ENCODE measurements at places on chromosomes 2 and 18. TPM values are rescaled to one million over a fixed set of nuclear protein-coding genes. Genes with fewer than 3 reads are reported as not detected.

The PAX3 gene
- total RNA-seq = not detected

The HOXD8 gene
- total RNA-seq = 49.8 TPM

The RAMP1 gene
- 591 TPM for total RNA-seq

The MROH2A gene
- total RNA-seq = not detected

The STPG4 gene
- not detected for total RNA-seq

The AMER3 gene
- total RNA-seq = not detected

The DNAJC5G gene
- 3.9 TPM for total RNA-seq

The MAP2 gene
- 18.7 TPM for total RNA-seq

The DCC gene
- not detected for total RNA-seq

The FBXO36 gene
- 8.2 TPM for total RNA-seq

The LRRTM1 gene
- total RNA-seq = not detected

The CPLX4 gene
- not detected for total RNA-seq

DNA sequence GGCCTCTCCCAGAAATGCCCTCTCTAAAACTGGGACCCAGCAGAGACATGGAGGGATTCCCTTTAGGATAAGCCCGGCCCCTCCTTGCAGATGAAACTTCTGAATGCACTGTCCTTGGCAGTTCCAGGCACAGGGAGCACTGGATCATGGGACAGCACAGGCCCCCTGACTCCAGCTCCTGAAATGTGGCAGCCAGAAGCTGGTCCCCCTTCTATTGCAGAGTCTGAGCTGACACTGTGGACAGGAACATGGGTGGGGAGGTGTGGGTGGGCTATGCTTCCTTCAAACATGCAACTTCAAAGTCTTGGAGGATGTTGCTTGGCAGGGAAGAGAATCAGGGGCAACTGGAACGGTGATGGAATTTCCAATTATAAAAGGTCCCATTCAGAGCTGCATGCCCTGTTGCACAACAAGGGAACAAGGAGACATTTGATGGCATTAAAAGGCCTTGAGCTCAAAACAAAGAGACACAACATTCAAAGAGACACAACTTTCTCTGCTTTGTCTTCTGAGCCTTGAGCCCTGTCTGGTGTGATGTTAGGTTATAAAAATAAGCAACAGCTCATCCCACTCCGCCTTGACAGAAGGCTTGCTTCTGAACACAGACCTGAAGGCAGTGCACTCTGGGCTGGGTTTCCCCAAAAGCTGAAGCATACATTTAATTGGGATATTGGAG is 239.0 kb downstream of the OSR1 start:
- DNase-seq = no peak

DNA sequence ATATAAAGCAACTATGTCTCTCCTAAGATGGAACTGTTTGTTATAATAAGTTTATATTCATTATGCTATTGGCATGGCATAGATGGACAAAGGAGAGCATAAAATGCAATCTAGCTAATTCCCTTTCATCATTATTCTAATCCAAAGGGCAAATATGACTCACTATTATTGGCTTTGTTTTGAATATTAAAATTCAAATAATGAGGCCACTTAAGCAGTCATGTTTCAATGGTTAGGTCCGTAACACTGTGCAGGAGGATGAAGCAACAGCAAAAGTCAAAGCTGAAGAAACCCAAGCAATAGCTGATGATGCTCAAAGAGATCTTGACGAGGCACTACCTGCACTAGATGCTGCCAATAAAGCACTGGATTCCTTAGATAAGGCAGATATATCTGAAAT is 177.1 kb downstream of the TRABD2A start:
- DNase-seq = no peak

DNA sequence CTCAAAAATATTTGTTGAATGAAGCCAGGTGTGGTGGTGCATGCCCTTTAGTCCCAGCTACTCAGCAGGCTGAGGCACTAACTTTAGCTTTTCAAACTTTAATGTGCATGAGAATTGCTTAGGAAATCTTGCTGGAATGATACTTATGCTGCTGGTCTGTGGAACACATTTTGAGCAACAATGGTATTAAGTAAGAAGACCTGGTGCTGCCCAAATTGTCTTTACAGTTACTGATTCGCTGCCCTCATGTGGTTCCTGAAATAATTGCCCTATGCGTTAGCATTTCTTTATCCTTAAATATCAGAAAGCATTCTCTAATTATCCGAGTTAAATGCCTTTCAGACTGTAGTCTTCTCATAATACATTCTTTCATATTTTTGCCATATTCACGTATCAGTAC is 76.0 kb upstream of the SESTD1 start:
- DNase-seq = no peak

- no peak for DNase-seq
Measured at GRCh38 chr2:69381337-69381737, 5.7 kb downstream of the GFPT1 start.

- no peak for DNase-seq
Measured at GRCh38 chr2:186780701-186781316, 68.2 kb downstream of the ZSWIM2 start.

GRCh38 chr2:145931781-145932395 is 1412.0 kb upstream of the ZEB2 start:
- no peak for DNase-seq

DNA sequence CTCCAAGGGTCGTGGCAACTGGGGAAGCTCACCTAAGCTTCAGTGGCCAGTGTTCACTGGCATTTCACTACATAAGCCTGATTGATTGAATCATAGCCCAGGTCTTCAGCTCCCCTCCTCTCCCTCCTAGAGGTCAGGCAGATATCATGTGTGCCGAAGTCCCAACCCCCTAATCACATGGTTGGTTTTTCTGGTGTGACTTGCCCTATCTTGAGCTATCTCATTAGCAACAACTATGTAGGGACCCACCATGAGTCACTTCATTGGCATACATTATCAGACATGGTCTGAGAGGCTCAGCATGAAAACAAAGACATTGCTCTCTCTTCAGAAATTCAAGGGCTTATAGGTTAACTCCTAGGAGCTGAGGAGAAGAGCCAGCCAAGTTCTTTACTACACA is 76.8 kb downstream of the LYPD1 start:
- DNase-seq = no peak

DNA sequence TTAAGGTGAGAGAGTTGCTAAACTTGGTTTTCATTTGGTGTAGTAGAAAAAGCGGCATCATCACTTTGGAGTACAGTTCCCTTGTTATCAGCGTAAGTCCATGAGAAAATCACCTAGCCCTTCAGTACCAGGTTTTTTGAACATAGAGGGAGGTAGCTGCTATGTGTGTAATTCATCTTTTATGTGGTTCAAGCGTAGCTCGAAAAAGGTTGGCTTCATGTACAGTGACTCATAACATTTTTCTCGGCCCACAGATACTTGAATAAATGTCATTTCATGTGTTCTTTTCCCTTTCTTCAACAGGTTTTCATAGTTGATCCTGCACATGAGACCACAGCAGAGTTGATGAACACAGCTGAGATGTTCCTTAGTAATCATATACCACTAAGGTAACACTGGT is 43.6 kb downstream of the UGGT1 start:
- DNase-seq = no peak

DNA sequence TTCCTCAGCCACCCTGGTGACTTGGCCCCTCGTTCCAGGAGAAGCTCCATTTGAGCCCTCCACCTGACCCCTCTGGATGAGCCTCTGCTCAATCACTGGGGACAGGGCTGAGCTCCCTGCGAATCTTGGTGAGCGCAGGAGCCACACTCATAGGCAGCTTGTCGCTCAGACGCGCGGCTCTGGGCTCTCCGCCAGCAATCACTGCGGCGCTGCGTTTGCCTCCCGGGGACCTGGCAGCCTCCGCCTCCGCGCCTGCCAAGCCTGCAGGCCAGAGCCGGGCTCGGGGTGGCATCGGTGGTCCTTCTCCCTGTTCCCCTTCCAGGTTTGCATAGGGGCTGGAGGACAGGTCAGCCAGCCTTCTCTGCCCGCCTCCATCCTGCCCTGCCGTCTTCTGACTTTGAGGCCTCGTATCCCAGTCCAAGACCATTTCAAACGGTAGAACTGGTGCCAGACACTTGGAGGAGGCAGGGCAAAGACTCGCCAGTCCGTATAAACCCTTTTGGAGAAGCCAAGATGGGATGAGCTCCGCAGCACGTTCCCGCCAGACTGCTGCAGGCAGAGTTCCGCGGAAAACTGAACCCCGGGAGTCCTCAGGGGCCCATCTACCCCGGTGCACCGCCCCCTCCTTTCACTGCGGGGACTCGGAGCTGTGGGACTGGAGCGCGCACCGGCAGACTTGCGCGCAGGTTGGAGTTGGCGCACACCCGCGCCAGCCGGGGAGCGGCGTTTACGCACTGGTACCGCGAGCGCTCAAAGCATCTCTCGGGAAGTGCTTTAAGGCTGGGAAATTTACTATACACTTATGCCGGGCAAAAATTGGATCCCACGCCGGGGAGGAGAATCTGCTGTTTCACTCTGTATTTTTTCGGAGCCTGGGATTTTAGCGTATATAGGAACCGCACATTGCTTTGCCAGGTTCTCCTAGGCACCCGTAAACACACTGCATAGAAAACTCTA is 1.1 kb upstream of the TACR1 start:
- DNase-seq = peak; percentile 16

DNA sequence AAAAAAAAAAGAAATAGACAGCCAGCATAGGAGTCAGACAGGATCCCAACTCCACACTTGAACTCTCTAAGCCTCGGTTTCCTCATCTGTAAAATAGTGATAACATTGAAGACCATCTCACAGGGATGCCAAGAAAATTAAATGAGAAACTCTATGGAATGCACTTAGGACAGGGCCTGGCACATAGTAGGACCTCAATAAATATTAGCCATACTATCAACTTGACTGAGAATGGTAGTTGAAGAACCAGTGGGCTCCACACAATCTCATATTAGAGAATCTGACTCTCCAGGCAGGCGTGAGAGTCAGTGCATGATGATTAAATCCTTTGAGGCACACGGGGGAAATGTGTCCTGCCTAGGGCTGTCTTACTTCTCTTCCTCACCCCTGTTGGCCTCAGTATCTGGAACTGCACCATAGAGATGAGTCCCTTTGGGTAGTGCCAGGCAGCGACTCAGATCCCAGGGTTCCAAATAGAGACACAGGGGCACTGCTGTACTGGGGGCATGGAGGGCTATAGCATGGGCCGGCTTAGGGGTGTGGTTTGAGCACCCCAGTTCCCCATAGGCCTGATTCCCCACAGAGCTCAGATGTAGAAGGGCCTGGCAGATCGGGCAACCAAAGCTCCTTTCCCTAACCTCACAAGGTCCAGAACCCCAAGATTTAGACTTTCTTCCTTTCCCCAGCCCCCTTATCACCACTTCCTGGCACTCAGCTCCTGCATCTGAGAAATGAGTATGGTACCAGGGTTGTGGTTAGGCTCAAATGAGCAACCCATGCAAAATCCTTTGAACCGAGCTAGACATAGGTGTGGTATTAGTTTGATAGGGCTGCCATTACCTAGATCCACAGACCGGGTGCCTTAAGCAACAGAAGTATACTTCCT is 51.3 kb upstream of the CAB39 start:
- no peak for DNase-seq

DNA sequence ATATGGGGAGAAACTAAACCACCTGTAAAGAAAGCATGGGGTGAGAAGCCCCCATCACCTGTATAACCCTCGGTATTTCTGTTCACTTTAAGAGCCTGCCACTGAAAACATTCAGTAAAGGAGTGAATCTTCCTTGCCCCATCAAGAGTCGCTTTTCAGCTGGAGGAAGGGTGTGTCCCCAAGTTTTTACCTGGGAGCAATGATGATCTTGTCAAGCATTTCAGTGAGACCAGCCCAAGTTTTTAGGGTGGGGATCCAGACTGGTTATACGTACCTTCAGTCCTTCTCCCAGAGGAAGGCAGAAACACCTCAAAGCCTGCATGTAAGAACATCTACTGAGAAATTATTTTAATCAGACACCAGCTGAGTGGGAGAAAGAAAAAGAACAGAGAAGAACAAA is at the start of gene DSG1:
Gene DSG1, plus strand, starts transcription at position 301 of the 400 bp plus-strand sequence. CDS start 141 bp downstream, outside the sequence.
- DNase-seq = no peak

GRCh38 chr2:105138643-105139042 is 100.8 kb downstream of the MRPS9 start:
- DNase-seq = no peak

Measured in uterus (tissue), 4 donors.